LoVo (cell line): ENCODE measurements at places on chromosomes 6 and 20.

GRCh38 chr6:44674226-44675155 lies 287.0 kb downstream of the CDC5L start:
- DNase-seq = peak; percentile 55

GRCh38 chr6:145714731-145715130 lies 20.6 kb downstream of the EPM2A start:
- no peak for DNase-seq

DNA sequence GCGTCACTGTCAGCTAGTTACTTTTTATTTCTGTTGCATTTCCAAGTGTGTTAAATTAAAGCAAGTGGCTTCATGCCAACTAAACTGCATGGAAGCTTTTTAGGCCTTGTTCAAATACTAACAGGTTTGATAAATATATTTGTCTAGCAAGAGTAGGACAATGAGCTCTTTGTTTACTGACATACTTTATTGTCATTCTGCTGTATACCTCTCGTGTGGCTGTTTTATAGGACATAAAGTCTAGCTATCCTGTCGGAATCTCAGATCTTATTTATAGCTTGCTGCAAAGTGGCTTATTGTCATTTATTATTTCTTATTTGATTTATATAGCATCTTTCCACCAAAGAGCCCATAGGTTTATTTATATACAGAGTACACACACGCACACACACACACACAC lies 711.1 kb downstream of the KIF16B start:
- no peak for DNase-seq

GRCh38 chr6:20770773-20771172 lies 236.5 kb downstream of the CDKAL1 start:
- no peak for DNase-seq

DNA sequence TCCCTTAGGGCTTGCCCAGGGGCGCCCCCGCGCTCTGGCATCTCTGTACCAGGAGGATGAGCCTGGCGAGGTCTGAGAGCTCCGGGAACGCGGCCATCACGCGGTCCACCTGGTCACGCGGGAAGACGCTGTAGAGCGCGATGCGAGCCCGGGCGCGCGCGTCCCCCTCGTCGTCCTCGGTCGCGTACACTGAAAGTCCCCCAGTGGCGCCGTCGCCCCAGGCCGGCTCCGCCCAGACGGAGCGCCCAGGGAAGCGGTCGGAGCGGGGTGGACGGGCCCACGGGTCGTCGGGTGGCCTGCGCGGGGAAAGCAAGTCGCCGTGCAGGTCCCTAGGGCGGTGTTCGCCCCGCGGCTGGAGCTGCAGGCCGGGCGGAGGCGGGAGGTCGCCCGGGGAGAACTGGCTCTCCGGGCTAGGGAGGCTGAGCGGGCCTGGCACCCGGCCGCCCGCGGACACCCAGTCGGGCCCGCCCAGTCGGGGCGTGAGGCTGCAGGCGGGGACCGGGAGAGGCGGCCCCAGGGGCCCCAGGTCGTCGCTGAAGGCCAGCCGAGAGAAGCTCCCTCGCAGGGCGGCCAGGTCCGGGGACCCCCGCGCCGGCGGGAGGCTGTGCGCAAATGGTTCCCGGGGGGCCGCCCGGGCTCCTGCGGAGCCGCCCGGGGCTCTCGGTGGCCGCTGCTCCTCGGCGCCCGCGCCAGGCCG lies 34.0 kb downstream of the ZC3H12D start:
- DNase-seq = peak; percentile 27

DNA sequence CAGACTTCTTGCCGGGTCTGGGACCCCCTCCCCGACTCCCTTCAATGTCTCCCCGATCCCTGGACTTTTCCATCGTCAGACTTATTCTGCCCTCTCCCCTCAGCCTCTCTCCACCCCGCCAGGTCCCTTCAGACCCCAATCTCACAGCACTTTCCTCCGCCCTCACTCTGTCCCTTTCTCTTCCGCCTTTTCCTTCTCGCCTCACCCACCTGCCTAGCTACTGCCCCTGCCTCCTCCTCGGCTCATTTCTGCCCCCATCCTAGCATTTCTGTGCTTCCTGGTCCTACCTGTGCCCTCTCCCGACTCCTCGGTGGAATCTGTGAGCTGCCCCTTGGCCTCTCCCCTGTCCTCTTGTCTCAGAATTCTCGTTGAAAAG lies 616 bp downstream of the CHMP4B start:
- DNase-seq = no peak

DNA sequence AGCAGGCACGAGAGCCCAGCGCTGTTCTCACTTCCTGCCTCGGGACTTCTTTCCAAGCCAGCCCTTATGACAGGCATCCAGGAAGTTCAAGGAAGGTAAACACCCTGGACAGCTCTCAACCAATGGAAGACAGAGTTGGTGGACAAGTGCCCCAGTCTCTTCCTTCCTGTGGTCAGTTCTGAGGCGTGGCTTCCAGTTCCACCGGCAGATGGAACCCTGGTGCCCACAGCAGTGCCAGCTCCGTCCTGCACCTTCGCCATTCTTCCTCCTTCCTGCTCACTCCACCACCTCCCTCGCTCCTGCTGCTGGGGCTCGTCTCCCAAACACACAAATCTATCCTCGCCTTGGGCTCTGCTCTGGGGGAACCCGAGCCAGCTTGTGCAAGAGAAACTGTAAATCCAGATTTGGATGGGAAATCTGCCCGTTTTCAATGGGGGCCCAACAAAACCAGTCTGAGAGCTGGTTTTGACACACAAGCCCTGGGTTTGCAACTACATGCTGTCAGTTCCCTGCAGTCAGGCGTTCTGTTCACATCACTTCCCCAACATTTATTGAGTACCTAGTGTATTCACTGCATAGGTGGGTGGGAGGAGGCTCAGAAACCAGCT lies 162.7 kb downstream of the GRM4 start:
- DNase-seq = peak; percentile 43

DNA sequence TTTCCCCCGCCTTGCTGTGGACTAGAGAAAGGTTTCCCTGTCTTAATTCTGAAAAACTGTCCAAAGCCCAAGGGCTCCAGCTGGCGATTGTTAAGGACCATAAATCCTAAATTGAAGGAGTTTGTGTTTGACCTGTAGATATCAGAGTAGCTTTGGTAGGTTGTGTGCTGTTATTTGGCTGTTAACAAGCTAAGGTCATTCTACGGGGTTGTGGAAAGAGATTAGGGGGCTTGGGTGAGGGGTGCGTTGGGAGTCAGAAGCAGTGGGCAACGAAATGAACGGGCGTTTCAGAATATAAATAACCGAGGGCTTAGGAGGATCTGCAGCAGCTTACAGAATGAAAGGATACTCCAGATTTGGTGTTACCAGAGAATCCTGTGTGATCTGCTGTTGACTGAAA lies 32.6 kb upstream of the BTN3A2 start:
- DNase-seq = no peak

DNA sequence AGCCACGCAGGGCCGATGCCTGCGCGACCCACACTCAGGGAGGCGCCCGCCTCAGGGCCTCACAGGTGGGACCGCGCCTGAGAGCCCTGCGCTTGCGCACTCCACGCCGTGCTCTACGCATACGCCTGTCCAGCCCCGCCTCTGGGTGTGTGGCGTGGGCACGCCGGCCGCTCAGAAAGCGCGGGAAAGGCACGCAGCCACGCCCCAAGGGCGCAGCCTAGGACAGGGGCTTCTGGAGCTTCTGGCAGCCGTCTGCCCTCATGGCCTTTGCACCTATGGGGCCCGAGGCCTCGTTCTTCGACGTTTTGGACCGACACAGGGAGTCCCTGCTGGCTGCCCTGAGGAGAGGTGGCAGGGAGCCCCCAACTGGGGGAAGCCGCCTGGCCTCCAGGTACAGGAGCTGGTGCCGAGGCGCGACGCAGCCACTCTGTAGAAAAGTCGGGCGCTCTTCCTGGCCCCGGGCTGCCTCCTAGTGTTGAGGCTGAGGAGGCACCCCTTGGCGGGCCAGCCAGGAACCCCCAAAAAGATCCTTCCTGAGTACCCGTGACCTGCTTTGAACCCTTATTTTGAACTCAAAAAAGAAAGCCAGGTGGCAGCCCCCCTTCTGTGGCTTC lies at the start of gene SPO11:
SPO11 (plus strand) TSS at position 196 of the 614 bp plus-strand sequence; CDS start at position 261, 65 bp downstream.
- no peak for DNase-seq

GRCh38 chr6:63721181-63721580 lies 85.6 kb downstream of the PHF3 start:
- DNase-seq = no peak

DNA sequence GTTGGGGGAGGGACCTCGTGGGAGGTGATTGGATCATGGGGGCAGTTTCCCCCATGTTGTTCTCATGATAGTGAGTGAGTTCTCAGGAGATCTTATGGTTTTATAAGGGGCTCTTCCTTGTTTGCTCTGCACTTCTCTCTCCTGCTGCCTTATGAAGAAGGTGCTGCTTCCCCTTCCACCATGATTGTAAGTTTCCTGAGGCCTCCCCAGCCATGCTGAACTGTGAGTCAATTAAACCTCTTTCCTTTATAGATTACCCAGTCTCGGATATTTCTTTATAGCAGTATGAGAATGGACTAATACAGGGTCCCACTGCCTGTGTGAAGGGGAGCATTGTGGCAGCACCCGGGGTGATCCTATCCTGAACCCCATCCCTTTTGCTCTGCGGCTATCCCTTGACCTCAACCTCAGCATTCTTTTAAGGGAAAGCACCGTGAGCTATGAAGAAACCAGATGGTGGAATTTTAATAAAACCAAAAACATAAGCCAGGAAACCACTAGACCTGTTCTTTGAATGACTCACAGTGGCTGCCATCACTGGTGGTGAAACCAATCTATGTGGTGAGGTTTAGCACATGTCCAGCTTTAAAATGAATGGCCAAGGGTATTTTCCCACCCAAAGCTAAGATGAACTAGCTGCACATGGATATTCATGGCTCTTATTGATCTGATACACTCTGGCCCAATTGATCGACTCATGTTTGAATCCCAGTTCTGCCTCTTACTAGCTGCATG lies 62.2 kb downstream of the ZDHHC14 start:
- no peak for DNase-seq

- DNase-seq = no peak
Measured at GRCh38 chr6:37867756-37868446, 48.4 kb downstream of the ZFAND3 start.

DNA sequence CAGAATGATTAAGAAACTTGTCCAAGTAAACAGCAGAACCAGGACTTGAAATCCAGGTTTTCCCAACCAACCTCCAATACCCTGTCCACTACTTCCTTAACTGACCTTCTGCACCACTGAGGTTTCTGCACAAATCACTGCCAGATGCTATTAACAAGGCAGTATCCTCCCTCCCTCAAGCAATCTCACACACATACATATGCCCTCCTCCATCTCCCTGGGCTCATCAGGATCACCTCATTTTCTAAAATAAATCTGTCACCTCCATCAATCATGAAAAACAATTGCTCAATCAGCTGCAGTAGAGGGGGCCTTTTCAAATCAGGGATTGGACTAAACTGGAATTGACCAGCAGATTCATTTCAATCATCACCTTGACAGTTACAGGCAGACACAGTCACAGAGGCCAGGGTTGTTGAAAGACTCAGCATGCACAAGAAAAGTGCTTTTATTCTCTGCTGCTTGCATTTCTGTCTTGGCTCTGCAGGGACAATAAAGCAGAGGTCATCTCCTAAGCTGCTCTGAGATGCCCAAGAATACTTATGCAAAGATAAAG lies 539.4 kb downstream of the PTPRT start:
- no peak for DNase-seq

DNA sequence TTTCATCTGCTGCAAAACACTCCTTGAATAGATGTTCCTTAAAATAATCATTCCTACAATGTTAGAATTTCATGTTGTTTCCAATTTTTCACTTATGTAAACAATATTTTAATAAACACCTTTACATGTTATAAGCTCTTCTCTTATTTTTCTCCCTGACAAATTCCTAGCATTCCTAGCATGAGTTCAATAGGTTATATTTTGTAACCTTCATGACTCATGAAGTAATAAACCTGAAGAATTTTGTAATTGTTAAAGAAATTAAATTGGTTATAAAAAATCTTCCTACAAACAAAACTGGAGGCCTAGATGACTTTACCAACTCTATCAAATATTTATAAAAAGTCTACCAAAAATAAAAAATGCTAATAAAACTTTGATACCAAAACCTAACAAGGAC lies 66.3 kb downstream of the NT5E start:
- DNase-seq = peak; percentile 29

DNA sequence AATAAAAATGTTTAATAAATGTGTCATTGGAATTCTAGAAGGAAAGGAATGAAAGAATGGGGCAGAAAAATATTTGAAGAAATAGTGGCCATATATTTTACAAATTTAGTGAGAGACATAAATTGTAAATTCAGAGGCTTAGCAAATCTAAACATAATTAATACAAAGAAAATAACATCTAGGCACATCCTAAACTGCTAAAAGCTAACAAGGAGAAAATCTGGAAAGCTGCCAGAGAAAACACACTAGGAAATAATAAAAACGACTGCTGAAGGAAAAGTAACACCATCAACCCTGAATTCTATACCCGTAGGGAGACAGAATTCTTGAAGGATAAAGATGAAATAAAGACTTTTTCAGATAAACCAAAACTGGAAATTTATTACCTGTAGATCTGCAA lies 23.8 kb downstream of the CYB5R4 start:
- no peak for DNase-seq

- no peak for DNase-seq
Measured at GRCh38 chr6:36735110-36736071, 37.8 kb downstream of the RAB44 start.

- peak; percentile 11 for DNase-seq
Measured at GRCh38 chr20:57794600-57795341, 85.0 kb upstream of the PMEPA1 start.

DNA sequence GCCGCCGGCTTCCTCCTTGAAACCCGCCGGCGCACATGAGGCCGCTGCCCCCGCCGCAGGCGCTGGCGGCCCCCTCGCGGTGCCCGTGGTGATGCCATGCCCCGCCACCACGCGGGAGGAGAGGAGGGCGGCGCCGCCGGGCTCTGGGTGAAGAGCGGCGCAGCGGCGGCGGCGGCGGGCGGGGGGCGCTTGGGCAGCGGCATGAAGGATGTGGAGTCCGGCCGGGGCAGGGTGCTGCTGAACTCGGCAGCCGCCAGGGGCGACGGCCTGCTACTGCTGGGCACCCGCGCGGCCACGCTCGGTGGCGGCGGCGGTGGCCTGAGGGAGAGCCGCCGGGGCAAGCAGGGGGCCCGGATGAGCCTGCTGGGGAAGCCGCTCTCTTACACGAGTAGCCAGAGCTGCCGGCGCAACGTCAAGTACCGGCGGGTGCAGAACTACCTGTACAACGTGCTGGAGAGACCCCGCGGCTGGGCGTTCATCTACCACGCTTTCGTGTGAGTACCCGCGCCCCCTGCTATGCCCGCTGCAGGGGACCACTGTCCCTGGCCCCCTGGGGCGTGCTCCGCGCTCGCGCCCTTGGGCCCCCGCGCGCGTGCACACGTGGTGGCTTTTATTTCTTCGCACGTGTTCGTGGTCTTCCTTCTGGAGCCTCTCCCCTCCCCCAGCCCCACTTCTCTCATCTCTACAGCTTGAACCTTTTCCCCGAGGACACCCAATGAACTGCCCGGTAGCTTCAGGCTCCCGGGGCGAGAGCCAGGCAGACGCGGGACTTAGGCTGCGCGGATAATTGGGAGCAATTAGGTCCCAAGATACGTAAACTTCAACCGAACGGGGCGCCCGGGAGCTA lies 453 bp downstream of the KCNQ5 start:
- DNase-seq = no peak
